ENCODE measurements at places on chromosomes 1 and 21. TPM values are rescaled to one million over a fixed set of nuclear protein-coding genes. Genes with fewer than 3 reads are reported as not detected.

- DNase-seq = no peak
Observed at GRCh38 chr1:67557696-67558448, 127.1 kb upstream of the GADD45A start.

The F5 gene
- 38.5 TPM for total RNA-seq

DNA sequence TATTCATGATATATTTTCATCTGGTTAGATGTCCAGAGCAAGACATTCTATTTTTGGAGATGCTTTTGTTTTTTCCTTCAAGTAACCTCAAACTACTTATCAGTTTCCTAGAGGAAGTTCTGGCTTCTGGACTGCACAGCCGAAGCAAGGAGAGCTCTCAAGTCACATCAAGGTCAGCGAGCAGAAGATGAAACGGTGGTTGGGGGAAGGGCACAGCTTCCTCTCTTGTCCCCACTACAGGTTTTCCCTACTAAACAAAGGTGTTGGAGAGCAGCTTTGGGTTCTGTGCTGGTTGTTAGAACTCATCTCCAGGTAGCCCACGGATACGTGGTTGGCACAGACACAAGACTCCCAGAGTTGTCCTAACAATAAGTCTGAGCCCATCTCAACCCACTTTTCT is 5.1 kb upstream of the PLEKHO1 start:
- no peak for DNase-seq

The ZBTB37 gene
- total RNA-seq = 10.7 TPM

The PTPN7 gene
- total RNA-seq = not detected

- no peak for DNase-seq
Observed at GRCh38 chr1:160711602-160712311, at the start of gene CD48. TSS of gene CD48 (minus strand) at chr1:160711822. CDS start at chr1:160711763, 59 bp downstream.

DNA sequence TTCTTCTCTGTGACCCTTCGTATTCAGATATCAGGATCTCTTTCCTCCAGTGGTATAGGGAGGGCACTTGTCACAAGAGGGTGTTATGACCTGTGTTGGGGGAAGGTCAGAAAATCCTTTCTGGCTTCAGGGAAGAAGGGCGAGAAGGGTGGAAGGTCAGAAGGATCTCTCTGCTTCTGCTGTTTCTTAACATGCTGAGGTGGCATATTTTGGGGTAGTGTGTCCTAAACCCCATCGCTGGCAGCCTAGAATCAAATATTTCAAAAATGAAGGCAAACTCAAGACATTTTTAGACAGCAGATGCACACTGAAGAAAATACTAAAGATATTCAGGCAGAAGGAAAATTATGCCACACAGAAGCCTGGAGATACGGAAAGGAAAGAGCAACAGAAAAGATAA is 207.6 kb downstream of the TM2D1 start:
- no peak for DNase-seq

- DNase-seq = no peak
Observed at GRCh38 chr1:186678155-186678554, 2.1 kb downstream of the PTGS2 start.

- DNase-seq = no peak
Observed at GRCh38 chr1:177116941-177117340, 47.6 kb downstream of the ASTN1 start.

DNA sequence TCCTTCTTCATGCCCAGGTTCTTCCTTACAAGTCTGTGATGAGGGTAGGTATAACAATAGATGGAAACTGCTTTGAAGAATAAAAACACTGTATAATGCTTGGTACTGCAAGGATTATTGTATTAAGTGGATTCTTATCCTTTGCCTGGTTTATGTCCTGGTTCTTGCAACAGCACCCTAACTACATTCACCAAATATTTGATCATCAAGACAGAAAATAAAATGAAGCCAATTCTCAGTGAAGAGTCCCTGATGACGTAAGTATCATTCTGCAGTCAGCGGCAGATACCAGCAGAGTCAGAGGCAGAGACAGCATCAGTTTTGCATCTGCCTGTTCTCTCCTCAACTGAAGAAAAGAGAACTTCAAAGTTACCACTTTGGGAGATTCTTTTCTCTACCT is 19.7 kb downstream of the ARHGEF11 start:
- DNase-seq = no peak

DNA sequence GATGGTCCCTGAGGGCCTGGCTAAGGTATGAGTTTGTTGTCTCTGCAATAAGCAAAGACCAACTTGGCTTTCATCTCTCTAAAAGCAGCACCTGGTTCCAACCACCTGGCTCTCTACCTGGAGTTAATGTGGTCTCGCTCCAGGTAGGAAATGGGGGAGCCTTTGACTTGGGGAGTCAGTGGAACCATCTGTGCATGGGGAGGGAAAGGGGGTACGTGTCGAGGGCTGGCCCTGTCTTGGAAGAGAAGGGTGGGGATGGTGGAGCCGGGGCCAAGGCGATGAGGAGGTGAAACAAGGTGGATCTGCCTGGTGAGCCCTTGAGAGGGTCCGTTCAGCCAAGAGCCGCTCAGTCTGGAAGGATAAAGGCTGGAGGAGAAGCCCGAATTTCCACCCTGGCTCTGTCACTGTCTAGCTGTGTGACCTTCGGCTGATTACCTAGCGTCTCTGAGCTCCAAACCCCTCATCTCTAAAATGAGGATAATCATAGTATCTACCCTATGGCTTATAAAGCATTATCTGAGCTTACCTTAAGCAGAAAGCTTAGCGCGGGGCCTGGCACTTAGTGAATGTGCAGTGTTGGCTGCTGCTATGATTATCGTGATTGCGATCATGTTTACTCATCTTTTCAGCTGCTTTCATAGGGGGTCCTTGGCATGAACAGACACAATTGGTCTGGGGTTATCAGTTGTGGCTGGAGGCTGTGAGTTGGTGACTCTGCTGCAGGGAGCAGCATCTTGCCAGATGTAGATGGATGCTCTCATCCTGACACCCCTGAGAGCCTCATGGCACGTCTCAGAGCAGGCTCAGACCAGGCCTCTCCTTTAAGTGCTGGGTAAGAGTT is 78.7 kb downstream of the ACTL8 start:
- no peak for DNase-seq

- no peak for DNase-seq
Observed at GRCh38 chr1:6235296-6235677, 477 bp downstream of the ICMT start.

The PPM1J gene
- total RNA-seq = 0.07 TPM

- DNase-seq = no peak
Observed at GRCh38 chr1:31239653-31240241, at the start of gene NKAIN1. TSS of gene NKAIN1 (minus strand) at chr1:31239887. CDS start at chr1:31239547, 340 bp downstream.

DNA sequence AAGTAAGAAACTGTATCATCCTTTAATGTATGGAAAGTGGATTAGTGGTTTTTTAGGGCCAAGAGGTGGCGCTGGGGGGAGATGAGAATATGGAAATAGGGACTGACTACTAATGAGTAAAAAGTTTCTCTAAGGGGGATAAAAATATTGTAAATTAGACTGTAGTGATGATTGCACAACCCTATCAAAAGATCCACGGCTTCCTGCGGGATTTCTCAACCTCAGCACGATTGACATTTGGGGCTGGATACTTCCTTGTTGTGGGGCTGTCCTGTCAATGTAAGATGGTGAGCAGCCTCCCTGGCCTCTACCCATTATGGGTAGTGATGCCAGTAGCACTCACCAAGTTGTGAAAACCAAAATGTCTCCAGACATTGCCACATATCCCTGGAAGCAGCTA is 36.0 kb upstream of the PRDM2 start:
- DNase-seq = no peak

GRCh38 chr1:172801771-172802322 is 142.9 kb downstream of the FASLG start:
- DNase-seq = no peak

Data from HepG2 (cell line).